ENCODE measurements at places on chromosomes 16 and 17.
A peak's percentile ranks its signal among the peaks of the same experiment; 100 is the strongest.

- DNase-seq = peak; percentile 66
Observed at GRCh38 chr16:71723537-71724319, 773 bp downstream of the PHLPP2 start.

DNA sequence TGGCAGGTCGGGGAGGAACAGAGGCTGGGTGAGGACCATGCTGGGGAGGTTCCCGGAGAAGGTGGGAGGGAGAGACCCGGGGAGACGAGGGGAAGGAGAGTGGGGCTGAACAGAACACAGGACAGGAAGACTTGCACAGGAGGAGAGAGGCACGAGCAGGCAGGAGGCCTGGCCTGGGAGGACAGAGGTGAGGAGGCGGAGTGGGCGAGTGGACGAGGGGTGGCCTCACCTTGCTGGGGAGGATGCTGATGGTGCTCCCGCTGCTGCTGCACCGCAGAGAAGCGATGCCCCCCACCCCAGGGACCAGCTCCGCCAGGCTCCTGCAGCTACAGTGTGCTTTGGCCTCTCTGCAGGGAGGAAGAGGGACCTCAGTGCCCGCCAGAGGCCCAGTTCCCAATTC, 34.5 kb downstream of the TMEM204 start:
- DNase-seq = no peak

- no peak for DNase-seq
Observed at GRCh38 chr17:64382061-64382583, 8.5 kb downstream of the PECAM1 start.

DNA sequence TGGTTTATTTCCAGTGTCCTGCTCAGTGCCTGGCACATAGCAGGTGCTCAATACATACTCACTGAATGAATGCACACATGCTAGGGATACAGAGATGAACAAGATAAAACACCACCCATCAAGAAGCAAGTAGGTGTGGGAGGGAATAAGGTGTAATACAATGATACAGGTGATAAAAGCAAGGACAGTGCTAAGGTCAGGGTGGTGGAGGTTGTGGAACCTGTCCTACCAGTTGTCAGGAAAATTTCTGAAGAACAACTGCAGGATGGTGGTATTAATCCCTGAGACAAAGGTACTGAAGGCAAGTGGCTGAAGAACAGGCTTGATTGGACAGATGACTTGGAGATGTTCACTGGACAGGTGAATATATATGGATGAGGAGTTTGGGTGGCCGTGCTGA, 1.8 kb downstream of the KNOP1 start:
- DNase-seq = no peak

DNA sequence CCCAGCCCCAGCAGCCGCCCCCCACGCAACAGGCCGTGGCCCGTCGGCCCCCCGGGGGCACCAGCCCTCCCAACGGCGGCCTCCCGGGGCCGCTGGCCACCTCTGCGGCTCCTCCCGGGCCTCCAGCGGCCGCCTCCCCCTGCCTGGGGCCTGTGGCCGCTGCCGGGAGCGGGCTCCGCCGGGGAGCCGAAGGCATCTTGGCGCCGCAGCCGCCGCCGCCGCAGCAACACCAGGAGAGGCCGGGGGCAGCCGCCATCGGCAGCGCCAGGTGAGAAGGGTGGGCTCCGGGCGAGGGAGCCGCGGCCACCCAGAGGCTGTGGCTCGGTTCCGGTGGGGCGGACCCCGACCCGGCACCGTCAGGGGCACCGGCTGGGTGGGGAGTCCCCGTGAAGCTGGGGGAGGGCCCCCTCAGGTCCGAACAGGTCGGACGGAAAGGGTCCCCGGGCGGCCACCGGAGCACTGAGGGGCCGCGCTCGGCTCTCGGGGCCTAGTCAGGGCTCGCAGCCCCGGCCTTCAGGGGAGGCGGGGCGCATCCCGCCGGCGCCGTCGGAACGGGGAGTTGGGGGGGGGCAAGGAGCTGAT, 583 bp downstream of the ATXN2L start:
- no peak for DNase-seq

DNA sequence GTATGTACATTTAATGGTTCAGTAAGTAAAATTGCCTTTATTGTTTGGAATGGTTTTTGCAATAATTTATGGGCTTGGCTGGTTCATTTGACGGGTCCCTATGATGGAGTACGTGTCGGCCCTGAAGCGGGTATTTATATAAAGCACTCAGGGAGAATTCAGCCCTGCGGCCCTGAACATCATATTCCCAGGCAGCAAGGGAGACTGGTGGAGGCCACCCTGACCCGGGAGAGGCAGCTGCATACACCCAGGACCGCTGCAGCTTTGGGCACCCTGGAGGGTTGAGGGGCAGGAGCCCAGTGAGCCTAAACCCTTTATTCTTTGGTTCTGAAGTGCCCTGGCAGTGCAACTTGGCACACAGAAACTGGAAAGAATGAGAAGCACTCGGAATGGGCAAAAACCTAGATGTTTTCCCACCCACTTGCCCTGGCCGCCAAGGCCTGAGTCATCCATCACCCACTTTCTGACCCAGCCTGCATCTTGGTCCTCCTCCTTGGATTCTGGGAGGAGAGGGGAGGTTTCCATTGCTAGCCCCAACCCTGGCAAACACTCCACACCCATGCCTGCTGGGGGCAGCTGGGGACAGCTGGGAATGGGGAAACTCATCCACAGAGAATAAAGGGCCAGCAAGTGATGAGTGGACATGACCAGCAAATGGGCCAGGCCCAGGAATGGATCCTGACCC, 162.2 kb upstream of the TNRC6C start:
- DNase-seq = no peak

DNA sequence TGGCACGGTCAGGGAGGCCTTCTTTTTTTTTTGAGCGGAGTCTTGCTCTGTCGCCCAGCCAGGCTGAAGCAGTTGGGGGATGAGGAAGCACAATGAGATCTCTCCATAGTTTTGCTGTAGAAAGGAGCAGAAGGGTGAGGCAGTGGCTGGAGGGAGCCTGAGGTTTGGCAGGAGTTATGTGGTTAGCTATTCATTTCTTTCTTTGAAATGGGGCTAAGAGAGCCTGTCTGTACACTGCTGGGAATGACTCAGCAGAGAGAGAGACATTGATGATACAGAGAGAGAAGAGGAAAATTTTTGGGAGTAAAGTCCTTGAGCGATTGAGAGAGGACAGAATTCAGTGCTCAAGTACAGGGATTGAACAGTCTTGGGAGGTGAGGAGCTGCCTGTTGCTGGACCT, 22.1 kb downstream of the NOS2 start:
- no peak for DNase-seq

GRCh38 chr17:45315648-45316433, 979 bp downstream of the MAP3K14 start:
- DNase-seq = no peak

DNA sequence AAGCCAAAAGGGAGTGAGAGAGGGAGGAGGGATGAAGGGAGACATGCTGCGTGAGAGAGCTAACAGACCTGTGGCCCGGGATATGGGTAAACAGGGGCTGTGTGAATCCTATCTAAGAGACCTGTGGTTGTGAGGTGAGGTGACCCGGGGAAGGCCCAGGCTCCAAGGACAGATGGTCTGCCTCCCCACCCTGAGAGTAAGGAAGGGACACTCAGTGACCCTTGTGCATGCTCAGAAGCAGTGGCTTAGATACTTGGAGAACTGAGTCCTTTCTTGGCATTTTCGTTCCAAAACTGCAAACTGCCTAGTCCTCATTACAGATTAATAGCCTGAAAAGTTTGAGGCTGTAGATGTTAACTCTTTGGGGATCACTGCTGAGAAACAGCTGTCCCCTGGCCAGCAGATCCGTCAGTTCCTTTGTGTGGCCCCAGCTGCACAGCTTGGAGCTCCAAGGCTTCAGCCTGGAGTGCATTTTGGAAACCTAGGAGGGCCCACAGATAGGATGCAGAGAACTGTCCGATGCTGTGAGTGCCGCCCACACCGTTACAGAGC, 121.6 kb downstream of the SMG6 start:
- DNase-seq = no peak

GRCh38 chr17:40545660-40546059, 19.6 kb downstream of the CCR7 start:
- DNase-seq = no peak

GRCh38 chr17:7336240-7337175, at the start of gene ACAP1:
Gene ACAP1, plus strand, starts transcription at chr17:7336529. Its CDS starts 206 bp downstream, at chr17:7336735.
- DNase-seq = peak; percentile 90

DNA sequence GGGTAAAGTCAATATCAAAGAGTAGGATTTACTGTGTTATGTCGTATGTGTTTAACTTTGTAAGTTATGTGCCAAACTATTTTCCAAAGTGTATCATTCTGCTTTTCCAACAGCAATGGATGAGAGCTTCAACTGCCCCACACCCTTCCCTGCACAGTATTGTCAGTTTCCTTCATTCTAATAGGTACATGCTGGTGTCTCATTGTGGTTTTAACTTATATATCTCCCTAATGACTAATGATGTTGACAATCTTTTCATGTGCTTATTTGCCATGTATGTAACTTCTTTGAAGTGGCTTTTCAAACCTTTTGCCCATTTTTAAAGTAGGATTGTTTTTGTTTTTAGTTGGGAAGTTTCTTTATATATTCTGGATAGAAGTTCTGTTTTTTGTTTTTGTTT, 3.8 kb downstream of the DDX19B start:
- no peak for DNase-seq

DNA sequence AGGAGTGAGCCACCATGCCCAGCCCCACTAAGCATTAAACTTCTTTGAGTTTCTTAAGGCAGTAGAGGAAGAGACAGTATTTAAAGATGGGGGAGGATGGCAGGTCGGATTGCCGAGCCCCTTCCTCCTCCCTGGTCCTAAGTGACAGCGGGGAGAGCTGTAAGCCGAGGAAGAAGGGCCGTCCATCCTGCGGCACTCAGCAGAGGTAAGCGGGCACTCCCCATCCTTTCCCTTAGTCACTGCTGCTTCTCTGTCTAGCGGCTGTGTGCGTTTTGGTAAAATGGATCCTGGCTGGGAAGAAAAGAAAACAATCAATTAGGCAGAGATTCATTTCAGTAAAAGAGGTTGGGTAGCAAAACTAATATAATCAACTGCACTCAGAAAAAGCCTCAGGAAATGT, 13.9 kb downstream of the DNAAF1 start:
- DNase-seq = no peak

DNA sequence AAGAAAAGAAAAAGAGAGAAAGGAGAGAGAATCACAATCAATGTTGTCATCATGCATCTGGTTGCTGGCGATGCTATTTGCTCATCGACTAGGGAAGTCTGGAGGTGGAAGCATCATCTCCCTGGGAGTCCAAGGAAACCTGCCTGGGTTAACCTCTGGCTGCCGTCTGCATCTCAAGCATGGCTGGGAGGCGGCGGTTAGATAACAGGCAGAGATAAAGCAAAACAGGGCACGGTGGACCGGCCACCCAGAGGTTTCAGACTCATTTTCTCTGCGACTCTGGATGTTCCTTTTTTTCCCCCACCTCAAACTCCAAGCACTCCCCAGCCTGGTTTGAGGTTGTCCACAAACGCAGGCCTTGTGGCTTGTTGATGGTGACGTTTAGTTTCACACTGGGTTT, 161.2 kb downstream of the ENGASE start:
- DNase-seq = no peak

GRCh38 chr17:69468207-69468606, 53.7 kb downstream of the MAP2K6 start:
- DNase-seq = no peak

GRCh38 chr17:5297245-5297644, 15.2 kb downstream of the RABEP1 start:
- DNase-seq = no peak

DNA sequence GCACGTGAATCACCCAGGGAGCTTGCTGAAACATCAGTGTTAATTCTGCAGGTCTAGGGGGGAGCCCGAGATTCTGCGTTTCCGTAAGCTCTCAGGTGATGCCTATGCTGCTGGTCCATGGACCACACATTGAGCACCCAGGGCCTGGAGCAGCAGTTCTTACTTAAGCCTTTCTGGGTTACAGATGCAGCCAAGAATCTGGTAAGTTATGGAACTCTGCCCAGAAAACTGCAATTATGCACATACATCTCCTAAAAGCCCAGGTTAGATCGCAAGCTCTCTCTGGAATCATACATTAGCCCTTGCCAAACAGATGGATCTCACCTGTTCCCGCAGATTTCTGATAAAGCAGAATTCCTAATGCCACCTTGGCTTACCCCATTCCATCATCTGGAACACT, 265.9 kb upstream of the SALL1 start:
- DNase-seq = no peak

DNA sequence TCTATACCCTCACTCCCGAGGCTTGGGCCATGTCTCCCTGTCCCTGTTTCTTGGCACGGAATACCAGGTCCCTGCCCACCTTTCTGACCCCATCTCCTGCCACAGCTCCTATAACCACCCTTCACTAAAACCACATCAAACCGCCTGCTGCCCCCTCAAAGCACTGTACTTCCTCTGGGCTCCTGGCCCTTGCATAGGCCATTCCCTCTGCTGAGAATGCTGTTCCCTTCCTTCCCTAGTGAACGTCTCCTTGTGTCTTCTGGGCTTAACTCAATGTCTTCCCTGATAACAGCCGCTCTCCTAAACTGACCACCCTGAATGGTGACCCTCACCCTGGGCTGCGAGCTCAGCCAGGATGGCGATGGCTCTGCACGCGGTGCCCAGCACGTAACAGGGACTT, 10.7 kb downstream of the AANAT start:
- no peak for DNase-seq

DNA sequence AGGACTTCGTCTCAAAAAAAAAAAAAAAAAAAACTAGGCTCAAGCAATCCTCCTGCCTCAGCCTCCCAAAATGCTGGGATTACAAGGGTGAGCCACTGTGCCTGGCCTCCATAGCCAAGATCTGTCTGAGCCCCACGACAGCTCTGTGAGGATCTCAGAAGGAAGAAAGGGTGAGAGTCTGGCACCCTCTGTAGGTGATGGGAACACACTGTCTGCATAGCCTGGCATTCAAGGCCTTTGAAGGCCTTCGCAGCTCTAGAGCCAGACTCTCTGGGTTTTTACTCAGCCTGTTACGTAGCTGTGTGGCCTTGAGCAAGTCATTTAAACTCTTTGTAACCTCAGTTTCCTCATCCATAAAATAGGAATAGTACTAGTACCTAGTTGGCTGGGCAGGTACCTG, 6.3 kb upstream of the XPO6 start:
- DNase-seq = peak; percentile 47
